ENCODE measurements at places on chromosomes 7 and 10.
A peak's percentile ranks its signal among the peaks of the same experiment; 100 is the strongest.

- no peak for DNase-seq
Observed at GRCh38 chr7:140869430-140869829, 55.3 kb downstream of the BRAF start.

DNA sequence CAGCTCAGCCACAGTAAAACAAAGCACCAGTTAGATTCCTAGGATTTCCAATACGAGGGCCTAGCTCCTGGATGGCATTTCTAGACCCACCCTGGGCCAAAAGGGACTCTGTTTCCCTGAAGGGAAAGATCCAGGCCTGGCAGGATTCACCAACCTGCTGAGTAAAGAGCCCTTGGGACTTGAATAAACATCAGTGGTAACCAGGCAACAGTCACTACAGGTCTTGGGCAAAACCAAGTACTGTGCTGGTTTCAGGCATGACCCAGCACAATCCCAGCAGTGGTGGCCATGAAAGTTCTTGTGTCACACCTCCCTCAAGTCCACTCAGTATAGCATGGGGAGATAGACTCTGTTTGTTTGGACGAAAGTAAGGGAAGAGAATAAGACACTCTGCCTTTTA, 31.0 kb upstream of the STARD3NL start:
- DNase-seq, result no peak

- DNase-seq, result peak; percentile 60
Observed at GRCh38 chr10:22911889-22912762, 15.7 kb upstream of the ARMC3 start.

- DNase-seq, result no peak
Observed at GRCh38 chr7:128351296-128352152, 7.8 kb upstream of the RBM28 start.

- DNase-seq, result no peak
Observed at GRCh38 chr7:22121702-22122474, 176.2 kb upstream of the CDCA7L start.

GRCh38 chr10:95694665-95695064, 938 bp upstream of the TCTN3 start:
- DNase-seq, result no peak

GRCh38 chr7:101116898-101117297, 10.0 kb upstream of the SERPINE1 start:
- no peak for DNase-seq

- DNase-seq, result no peak
Observed at GRCh38 chr10:100735337-100736143, 9.8 kb upstream of the PAX2 start.

GRCh38 chr10:99394256-99394655, 36.2 kb downstream of the GOT1 start:
- no peak for DNase-seq

- no peak for DNase-seq
Observed at GRCh38 chr10:124677749-124678556, 66.2 kb downstream of the FAM53B start.

GRCh38 chr7:3591944-3592343, 290.9 kb downstream of the SDK1 start:
- no peak for DNase-seq

GRCh38 chr10:130127364-130128061, 8.7 kb upstream of the GLRX3 start:
- peak; percentile 87 for DNase-seq

- no peak for DNase-seq
Observed at GRCh38 chr7:138077809-138078208, 1.6 kb downstream of the AKR1D1 start.

DNA sequence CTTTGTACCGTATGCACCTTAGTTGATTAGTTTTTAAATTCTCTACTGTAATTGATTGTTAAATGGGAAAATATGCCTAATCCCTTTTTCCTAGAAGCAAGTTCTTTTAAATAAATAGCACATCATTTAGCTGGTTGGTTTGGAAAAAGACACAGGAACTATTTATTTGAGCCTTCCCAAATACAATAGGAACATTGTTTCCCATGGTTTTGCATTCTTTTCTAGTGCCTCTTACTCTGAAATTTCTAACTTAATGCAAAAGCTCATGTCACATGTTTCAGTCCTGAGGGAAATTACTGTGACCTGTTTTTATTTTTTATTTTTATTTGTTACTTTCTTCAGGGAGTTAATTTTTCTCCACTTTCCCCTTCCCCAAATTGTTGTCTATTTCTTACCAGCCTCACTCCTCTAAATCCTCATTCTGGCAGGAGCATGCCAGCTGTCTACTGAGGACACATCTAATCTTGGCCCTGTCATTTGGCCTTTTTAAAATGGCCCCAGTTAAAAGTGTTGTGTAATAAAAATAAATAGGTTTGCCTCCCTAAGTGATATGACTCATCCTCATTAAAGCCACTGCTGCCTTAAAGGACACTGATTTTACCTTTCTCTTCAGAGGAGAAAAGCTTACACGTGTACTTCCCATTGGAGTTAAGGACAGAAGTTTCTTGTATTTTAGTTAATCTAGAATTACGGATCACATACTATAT, 94.5 kb downstream of the PPP1R3A start:
- DNase-seq, result peak; percentile 7

- no peak for DNase-seq
Observed at GRCh38 chr7:50662041-50662694, 97.0 kb upstream of the DDC start.

GRCh38 chr10:11236234-11236633, 218.6 kb downstream of the CELF2 start:
- DNase-seq, result no peak

DNA sequence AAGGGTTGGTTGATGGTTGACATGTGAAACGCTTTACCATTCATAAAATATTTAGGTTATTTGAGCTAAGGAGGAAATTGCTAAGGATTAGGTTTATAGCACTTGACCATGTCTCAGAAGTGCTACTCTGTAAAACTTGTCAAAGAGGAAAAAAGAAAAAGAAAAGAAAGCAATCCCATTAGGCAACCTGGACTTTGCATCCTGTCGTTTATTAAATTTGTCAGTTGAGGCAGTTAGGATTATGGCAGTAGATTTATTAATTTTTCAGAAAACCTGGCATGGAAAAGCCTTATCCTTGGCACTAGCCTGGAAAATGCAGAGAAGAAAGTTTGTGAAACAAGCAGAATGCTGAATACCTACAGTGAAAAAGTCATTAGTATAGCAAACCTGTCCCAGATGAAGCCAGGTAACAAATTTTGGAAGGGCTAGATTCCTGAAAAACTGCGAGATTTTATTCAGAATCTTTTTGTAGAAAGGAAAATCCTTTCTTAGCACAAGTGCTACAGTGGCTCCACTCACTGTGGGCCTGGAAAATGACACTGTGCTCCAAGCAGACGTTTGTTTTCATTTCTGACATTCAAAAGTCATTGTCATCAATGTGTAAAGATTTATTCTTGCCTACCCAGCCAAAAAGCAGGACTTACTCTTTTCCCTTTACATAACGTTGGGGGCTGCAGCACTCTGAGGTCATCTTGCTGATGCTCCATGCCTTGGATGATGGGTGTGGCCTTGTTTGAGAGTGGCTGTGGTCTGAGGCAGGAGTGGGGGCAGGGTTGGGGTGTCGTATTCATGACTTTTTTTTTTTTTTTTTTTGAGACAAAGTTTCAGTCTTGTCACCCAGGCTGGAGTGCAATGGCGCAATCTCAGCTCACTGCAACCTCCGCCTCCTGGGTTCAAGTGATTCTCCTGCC, 664.9 kb downstream of the SUGCT start:
- no peak for DNase-seq

GRCh38 chr7:1677206-1678080, 7.4 kb downstream of the ELFN1 start:
- no peak for DNase-seq

GRCh38 chr10:30502266-30503060, 68.5 kb downstream of the MAP3K8 start:
- no peak for DNase-seq

- DNase-seq, result no peak
Observed at GRCh38 chr7:114930107-114930661, 8.3 kb downstream of the MDFIC start.

DNA sequence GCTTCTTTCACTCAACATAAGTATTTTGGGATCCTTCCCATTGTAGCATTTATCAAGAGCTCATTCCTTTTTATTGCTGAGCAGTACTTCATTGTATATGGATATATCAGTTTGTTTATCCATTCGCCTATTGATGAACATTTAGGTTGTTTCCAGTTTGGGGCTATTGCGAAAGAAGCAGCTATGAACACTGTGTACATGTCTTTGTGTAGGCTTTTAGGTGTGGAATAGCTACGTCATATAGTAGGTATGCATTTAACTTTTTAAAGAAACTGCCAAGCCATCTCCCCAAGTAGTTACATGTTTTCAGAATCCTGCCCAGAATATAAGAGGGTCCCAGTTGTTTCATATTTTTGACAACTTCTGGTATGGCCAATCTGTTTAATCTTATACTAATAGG, 468.1 kb downstream of the IPMK start:
- DNase-seq, result no peak

- no peak for DNase-seq
Observed at GRCh38 chr10:43806831-43807640, 158.4 kb upstream of the ZNF32 start.

DNA sequence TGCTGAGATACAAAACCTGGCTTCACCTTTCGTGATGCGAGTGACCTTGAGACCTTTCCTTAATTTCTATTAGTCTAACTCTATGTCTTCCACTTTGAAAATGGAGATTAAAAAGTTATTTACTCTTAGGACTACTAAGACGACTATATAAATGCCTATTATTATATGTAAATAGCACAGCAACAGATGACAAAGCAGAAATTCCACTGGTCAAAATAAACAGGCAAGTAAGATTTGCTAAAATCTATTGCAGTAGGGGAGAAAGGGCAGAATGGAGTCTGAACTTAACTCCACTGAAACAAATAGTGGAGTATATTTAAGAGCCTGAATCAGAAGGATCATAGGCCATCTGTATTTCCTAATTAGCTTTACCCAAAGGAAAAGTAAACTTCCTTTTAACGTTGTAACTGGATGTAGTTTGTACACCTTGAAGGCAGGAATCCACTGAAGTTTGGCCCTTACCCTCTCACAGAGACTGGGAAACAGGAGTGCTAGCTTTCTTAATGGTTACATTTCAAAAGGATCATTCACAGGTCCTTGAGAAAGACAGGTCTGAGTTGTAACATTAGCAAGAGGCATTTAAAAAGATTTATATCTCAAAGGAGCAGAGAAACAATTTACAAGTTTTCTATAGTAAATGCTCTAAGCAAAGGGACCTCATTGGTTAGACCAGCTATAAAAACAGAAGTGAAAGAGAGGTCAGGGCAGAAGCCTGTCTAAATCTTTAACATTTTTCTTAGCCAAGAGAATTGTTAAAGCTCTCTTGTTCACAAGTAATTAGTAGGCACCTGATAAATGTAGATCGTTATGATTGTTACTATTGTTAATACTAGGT, 332.5 kb downstream of the ZWINT start:
- no peak for DNase-seq

GRCh38 chr7:158765020-158765419, 60.4 kb upstream of the NCAPG2 start:
- DNase-seq, result no peak

- no peak for DNase-seq
Observed at GRCh38 chr10:101228153-101228965, 904 bp downstream of the LBX1 start.

- no peak for DNase-seq
Observed at GRCh38 chr10:5229019-5229418, 32.4 kb downstream of the AKR1C4 start.

DNA sequence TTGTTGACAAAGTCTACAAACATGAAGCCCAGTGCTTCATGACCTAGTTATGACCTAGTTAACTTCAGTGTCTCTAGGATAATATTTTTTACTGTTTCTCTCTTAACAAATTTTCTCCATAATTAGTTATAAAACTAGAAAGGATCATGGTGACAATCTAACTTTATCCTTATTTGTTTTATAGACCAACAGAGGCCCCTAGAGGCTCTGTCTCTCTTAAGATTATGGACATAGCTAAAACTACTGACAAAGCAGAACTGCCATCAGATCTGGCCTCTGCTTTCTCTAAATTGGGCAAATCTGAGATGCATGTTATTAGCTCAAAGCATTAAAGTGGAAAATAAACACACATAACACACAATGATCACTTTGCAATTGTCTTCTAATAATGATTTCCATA, 176.0 kb downstream of the CSTF2T start:
- no peak for DNase-seq

GRCh38 chr10:22713853-22714478, 412 bp downstream of the PIP4K2A start:
- DNase-seq, result no peak
